ENCODE measurements at places on chromosomes 6 and 20. TPM values are rescaled to one million over a fixed set of nuclear protein-coding genes. Genes with fewer than 3 reads are reported as not detected.

Gene MYBL2
- 124 TPM for total RNA-seq

Gene TOMM34
- total RNA-seq: 39.0 TPM

Gene MMP24
- 2.9 TPM for total RNA-seq

Gene PNPLA1
- total RNA-seq: not detected

Gene CST2
- total RNA-seq: not detected

Gene SLC32A1
- total RNA-seq: 0.09 TPM

Gene PRSS35
- total RNA-seq: 3.9 TPM

Measured in neural crest cell (in vitro differentiated cells).